ENCODE measurements at places on chromosomes 7 and 10. TPM values are rescaled to one million over a fixed set of nuclear protein-coding genes. Genes with fewer than 3 reads are reported as not detected.

Gene PLCE1
- total RNA-seq, result 23.5 TPM

Gene COL26A1
- total RNA-seq, result not detected

DNA sequence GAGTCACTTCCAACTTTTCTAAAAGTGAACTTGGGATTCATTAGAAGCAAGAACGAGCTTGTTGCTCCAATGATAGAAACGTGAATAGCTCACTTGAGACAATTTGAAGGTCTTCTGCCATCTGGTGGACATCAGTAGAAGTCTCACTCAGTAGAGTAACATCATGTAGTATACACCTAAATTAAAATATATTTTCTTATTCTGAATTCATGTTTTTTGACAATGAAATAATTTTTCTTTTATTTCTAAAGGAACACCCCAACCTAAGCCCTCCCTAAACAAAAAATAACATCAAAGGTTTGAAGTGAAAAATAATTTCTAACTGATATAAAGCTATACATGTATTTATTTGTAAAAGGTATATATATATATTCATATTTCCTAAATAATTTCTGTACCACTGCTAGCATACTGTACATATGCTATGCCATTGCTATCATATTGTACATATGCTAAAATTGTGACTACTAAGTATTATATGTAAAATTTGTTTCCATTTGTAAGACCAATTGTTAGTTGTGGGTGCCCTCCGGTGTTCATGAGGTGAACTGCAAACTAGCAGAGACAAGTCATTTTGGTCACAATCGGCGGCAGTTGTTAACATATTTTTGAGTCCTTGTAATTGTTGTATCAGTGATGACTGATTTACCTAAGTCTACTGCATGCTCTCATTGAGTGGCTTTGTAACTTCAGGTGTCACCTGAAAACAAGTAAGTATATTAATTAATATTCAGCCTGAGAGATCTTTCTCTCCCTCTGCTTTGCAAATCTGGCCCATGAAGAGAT is 121.9 kb downstream of the PTPRZ1 start:
- peak; percentile 72 for DNase-seq

DNA sequence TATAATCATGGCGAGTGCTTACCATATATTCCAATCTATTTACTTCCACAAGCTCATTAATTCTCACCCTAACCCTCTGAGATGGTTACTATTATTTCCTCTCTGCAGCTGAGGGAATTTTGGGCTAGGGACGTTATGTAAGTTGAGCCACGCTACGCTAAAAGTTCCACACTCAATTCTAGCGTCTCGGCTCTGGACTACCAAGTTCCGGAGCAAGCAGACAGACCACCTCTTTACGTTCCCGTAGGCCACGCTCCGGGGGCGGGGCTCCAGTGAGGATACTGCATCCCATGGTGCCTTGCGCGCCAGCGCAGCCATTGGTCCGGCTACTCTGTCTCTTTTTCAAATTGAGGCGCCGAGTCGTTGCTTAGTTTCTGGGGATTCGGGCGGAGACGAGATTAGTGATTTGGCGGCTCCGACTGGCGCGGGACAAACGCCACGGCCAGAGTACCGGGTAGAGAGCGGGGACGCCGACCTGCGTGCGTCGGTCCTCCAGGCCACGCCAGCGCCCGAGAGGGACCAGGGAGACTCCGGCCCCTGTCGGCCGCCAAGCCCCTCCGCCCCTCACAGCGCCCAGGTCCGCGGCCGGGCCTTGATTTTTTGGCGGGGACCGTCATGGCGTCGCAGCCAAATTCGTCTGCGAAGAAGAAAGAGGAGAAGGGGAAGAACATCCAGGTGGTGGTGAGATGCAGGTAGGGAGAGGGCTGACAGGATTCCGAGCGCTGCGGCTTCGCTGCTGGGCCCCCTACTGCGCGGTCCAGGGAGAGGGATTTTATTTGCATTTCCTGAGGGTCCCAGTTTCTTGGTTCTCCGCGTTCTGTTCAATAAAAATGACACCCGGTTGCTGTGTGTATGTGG is at the start of gene KIF11:
KIF11 (plus strand) TSS at position 370 of the 858 bp plus-strand sequence; CDS start at position 616, 246 bp downstream.
- peak; percentile 98 for DNase-seq

- peak; percentile 47 for DNase-seq
These were observed 206.8 kb upstream of the MTPN start for GRCh38 chr7:136183981-136184380.

DNA sequence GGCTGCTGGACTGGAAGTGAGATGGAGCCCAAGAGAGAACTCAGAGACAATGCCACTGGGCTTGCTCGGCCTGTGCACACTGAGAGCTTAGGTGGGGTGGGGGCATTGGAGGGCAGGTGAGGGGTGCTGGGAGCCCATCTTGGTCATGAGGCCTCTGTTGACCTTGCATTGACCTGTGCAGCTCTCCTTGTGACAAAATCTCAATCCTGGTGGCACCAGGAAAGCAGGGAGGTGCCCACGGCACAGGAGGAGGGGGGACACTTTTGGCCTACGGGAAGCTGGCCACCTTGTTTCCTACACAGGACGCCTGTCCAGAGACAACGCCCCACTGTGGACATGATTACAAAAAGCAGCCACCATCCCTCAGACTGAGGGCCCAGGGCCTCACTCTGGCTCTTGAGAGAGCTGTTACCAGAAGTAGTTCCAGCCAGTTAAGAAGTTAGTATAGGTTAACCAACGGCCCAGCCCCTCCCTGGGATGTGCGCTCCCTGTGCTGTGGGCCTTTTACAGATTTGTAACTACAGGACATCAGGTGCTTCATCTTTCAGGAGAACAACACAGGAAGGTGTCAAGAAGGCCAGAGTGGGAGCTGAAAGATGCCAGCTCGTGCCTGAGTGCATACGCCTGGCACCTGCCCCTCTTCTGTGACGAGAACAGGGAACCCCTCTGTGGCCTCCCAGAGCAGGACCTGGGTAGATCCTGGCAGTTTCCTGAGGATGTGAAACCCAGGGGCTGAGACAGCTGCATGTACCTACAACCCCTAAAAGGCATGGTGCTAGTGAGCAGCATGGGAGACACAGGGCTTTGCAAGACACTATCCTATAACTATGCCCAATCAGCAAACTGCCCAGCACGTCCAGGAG is 10.3 kb downstream of the PKD1L1 start:
- no peak for DNase-seq

GRCh38 chr7:57305192-57305748 is 144.7 kb upstream of the ZNF716 start:
- DNase-seq, result no peak

GRCh38 chr10:123154711-123155505 is 706 bp downstream of the BUB3 start:
- peak; percentile 80 for DNase-seq

DNA sequence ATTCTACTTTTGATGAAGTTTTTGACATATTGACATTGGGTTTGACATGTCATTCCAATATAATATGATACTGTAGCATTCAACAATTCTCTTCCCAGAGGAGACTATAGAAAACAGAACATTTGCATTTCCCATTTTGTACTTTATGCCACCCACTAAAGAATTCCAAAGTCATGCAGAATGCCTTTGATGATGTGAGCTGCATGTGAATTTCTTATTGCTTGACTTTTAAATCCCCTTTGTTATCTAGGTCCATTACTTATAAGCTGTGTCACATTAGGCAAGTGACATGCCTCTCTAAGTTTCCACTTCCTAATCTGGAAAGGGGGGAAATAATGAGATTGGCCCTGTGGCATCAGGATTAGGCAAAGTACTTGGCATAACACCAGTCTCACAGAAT is 436.7 kb downstream of the AUTS2 start:
- no peak for DNase-seq

- DNase-seq, result no peak
These were observed 489.3 kb downstream of the NXPH1 start for GRCh38 chr7:8922726-8923125.

- DNase-seq, result peak; percentile 7
These were observed 68.0 kb downstream of the SUGCT start for GRCh38 chr7:40202851-40203250.

- no peak for DNase-seq
These were observed 255.3 kb downstream of the CELF2 start for GRCh38 chr10:11272915-11273389.
